ENCODE measurements at places on chromosomes 7 and 10.

GRCh38 chr7:132742189-132742612 is 165.9 kb upstream of the PLXNA4 start:
- no peak for DNase-seq

GRCh38 chr7:112296432-112296831 is 89.9 kb downstream of the ZNF277 start:
- DNase-seq = no peak

- DNase-seq = no peak
Observed at GRCh38 chr10:5945190-5945509, 32.2 kb downstream of the IL15RA start.

- no peak for DNase-seq
Observed at GRCh38 chr10:96093948-96094347, 36.1 kb upstream of the ZNF518A start.

DNA sequence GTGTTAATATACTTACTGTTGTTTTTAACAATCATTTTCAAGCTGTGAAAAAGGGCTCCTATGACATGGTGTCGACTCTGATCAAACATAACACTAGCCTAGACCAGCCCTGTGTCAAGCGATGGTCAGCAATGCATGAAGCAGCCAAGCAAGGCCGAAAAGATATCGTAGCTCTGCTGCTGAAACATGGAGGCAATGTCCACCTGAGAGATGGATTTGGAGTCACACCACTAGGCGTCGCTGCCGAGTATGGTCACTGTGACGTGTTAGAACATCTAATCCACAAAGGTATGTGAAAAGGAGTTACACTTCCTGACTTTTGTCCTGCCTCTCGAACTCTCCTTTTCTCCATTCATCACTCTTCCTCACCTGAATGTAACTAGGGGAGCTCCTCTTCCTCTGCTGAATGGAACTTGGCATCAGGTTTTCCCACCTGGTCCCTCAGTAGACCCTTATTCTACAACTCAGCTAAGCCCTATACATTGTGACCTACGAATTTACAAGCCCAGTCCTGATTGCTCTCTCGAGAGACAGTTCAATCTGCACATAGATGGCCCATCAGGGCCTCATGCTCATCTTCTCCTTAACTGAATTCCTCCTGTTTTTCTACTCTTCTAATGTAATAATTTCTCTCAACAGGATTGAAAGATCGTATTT is 23.0 kb downstream of the ASB15 start:
- DNase-seq = peak; percentile 73

GRCh38 chr10:75425291-75426079 is 5.9 kb upstream of the LRMDA start:
- DNase-seq = no peak

GRCh38 chr10:50336140-50336539 is 84.8 kb upstream of the ASAH2 start:
- no peak for DNase-seq

DNA sequence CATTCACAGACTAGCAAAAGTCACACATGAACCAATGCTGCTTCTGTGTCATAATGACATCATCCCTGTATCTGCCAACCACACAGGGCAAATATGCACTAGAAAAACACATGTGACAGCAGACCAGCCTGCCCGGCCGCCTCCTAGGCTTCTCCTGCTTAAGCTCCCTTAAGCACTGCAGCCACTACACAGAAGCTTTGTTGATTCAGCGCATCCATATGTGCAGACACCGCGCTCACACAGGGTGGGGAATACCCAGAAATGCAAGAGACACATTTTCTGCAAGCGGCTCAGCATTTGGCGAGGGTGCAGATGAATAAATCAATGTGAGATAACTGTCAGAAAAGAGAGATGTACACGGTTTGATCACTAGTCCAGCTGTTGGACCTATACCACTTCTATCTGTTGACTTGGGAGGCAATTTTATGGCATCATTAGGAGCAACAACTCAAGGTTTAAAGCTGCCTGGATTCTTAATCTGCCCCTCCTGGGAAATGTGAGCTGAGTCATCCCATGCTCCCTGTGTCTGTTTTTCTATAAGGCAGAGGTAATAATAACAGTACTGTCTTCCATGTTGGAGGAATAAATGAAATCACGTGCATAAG is 33.4 kb downstream of the CPXM2 start:
- no peak for DNase-seq

GRCh38 chr7:25968205-25968993 is 183.6 kb upstream of the NFE2L3 start:
- DNase-seq = no peak

DNA sequence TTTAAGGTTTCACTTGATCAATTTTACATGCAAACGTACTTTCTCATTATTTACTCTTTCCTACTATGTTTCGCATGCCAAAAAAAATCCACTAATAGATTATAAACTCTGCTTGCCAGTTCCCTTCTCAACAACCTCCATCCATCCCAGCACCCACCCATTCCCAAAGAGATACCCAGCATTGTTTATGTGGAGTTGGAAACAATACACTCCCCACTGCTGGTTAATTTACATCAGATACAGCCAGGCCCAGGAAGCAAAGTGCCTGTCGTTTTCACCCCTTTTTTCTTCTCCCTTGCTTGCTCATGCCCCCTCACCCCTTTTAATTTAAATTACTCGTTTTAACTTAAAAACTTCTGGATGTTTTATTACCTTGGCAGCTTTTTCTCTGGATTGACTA is 59.9 kb downstream of the HIBADH start:
- no peak for DNase-seq

- DNase-seq = no peak
Observed at GRCh38 chr10:83647526-83647925, 491.8 kb upstream of the GHITM start.

DNA sequence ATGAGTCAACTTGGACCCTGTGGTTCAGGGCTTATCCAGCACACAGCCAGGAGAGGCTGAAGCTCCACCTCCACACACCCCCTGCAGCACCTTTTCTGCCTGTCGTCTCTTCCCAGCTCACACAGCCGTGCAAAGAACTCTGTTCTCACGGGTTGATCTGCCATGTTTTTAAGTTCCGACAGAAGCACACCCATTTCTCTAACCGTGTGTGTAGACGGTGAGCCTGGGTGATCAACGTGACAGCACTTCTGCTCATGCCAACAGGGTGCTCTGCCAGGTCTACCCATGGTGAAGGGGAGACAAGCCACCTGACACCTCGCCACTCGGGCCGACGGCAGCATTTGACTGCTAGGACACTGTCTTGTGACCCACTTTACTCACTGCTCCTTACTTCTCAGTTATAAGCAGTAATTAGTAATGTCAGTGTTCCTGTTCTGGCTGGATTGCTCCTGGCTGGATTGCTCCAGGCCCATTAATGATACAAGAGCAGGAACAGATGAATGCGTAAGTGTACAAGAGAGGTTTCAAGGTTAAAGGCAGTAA is 90.5 kb downstream of the RNF216 start:
- no peak for DNase-seq

DNA sequence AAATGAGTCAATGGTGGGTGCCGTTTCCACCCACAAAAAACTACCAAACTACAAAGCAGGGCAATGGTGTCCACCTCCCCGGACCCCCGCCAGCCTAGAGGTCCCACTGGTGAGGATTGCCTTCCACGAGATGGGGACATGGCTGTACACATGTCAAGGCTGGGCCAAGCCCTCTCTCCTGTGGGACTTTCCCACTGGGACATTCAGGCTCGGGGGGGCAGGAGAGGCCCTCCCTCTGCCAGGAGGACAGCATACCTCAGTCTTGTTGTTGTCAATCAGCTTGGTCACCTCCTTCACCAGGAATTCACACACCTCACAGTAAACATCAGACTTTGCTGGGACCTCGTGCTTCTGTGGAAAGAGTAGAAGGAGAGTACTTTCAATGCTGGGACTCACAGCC is 31.1 kb downstream of the PSAP start:
- DNase-seq = no peak

DNA sequence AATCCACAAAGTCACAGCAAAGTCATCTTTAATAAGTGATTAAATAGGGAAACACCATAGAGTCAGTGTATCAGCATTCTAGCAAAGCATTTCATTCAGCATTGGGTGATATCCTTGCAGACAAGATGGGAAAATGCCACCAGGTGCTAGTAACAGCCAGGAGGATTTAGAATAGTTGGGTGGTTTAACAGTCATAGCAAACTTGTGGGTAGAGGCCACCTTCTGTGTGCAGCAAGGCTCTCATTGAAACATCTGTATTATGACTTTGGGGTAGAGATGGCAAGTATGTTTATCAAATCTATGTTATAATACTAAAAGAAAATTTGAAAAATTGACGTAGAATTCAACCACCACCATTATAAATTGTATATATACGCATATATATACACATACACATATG is 26.4 kb upstream of the ADO start:
- no peak for DNase-seq

- no peak for DNase-seq
Observed at GRCh38 chr10:69351589-69351988, 65.1 kb downstream of the TACR2 start.

- DNase-seq = no peak
Observed at GRCh38 chr7:157124690-157125089, 14.0 kb upstream of the UBE3C start.

GRCh38 chr7:73829505-73829904 is 1.3 kb upstream of the CLDN4 start:
- DNase-seq = no peak

DNA sequence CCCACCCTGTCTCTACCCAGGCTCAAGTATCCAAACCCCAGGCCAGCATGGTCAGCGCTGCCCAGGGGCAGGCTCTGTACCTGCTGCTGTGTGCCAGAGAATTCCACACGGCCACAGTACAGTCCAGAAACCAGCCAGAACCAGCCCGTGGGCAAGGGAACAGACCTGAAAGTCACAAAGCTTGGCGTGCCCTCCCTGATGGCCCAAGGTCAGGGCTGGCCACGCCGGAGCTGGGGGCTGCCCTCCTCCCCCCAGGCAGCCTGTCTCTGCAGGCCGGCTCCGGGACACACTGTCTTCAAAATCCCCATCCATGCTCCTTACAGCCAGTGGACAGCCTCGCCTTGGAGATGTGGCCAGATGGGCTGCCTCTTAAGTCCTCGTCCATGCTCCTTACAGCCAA is 78.4 kb downstream of the CTBP2 start:
- DNase-seq = no peak

DNA sequence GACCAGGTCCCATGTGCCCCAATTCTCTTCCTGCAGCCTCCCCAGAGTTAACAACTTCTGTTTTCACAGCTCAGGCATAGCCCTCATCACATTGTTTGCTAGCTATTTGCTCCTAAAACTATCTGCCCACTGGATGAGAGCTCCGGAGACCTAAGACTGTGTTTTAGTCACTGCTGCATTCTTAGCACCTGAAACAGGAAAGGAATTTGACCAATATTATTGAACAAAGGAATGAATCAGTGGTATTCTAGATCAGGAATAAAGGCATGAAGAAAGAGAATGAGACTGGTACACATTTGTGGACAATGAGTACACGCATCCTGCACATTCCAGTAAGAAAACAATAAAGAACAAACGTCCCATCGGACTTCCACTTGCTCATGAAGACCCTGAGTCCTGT is 54.8 kb downstream of the PPP1R17 start:
- no peak for DNase-seq

- DNase-seq = no peak
Observed at GRCh38 chr7:40428421-40428820, 293.6 kb downstream of the SUGCT start.

DNA sequence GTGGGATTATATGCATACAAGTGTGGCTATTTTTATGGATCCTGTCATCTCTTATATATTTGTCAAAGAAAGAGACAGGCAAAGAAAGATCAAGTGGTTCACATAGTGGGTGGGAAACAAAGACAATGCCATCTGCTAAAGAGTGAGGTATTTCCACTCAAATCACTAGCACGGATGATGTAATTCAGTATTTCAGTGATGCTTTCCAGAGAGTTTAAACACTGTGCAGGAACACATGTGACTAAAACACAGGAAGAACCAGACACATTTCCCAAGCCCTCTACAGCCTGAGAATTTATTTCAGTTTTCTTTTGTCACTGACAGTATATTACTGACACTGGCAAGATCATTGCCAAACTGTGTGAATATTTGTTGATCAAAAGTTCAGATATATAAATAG is 885.7 kb upstream of the CELF2 start:
- DNase-seq = no peak

DNA sequence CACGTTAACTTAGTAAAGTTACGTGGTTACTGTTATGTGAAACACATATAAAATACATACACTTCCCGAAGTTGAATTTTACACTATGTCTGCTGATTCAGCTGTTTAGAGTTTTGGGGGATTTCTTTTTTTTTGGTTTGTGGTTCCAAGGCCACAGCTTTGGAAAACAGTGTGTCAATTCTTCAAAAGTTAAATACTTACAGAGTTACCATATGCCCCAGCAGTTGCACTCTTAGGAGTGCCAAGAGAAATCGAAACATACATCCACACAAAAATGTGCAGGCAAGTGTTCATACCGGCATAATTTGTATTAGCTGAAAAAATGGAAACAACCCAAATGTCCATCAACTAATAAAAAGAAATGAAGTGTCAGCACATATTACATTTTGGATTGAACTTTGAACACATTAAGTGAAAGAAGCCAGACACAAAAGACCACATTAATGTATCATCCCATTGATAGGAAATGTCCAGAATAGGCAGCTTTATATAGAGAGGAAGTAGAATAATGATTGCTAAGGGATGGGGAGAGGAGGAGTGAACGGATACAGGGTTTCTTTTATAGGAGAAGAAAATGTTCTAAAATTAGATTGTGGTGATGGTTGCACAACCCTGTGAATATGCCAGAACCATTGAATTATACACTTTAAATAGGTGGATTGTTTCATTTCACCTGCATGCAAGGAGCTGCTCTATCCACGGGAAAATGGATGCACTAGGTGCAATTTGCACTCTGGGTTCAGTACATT is 17.6 kb downstream of the APBB1IP start:
- no peak for DNase-seq

DNA sequence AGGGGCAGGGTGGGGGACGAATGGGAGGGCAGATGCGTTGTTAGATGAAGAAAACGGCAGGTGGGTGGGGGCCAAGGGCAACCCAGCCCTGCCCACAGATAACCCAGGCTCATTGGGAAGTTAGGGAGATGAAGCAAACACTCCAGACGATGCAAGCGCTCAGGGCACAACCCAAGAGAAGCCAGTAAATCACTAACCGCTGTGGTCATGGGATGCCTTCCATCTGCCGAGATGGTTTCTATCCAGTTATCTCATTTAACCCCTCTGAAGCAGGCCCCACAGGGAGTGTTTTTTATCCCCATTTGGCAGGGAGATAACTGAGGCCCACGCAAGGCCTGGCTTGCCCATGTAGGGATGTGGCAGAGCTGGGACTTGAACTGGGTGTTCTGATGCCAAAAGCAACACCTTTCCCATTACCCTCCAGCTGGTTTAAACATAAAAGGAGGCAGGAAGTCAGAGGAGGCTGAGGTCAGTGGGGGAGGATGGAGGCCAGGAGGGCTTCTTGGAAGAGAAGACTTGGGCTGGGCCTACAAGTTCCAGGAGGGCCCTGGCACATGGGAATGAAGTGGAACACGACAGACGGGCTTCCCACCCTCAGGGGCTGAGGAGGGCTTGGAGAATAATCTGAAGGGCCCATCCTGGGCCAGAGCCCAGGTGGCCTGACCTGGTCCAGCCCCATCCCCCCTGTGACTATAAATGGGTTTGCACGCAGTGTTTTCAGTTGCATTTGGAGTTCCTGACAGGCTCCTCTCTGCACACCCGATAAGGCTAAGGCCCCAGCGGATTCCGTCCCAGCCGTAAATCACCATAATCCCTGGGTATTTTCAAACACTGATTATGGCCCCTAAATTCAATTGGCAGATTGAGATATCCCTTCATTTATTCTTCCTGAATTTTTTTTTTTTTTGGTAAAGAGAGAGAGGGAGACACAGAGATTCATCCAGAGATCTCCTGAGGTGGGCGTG is 80.9 kb downstream of the NEURL1 start:
- DNase-seq = no peak

GRCh38 chr10:43053825-43054224 is 23.0 kb upstream of the RET start:
- DNase-seq = no peak
